Suprapubic skin (tissue), 4 donors: ENCODE measurements at places on chromosomes 7 and 10.

DNA sequence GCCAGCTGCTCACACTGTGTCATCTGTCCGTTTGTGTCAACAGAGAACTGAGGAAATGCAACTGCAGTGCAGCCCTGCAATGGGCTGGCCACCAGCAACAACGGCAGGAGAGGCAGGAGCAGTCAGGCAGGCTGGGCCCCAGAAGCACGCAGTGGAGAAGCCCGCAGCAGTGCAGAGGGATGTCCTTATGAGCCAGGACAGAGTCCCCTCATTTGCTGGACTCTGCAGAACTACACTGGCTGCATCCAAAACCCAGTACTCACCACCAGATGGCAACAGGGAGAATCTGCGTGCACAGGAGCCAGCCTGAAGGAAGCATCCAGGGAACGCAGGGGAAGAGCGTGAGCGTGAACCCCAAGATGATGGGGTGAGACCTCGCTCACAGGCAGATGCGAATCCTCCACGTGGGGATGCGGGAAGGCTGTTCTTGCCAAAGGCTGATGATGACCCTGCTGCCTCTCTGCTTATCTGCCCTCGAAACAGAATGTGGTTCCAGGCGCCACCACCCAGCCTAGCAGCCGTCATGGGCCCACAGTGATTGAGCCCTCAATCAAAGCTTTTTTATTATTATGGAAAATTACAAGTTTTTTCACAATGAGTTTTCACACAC lies 232.1 kb downstream of the PTPRN2 start:
- peak; percentile 24 for DNase-seq

DNA sequence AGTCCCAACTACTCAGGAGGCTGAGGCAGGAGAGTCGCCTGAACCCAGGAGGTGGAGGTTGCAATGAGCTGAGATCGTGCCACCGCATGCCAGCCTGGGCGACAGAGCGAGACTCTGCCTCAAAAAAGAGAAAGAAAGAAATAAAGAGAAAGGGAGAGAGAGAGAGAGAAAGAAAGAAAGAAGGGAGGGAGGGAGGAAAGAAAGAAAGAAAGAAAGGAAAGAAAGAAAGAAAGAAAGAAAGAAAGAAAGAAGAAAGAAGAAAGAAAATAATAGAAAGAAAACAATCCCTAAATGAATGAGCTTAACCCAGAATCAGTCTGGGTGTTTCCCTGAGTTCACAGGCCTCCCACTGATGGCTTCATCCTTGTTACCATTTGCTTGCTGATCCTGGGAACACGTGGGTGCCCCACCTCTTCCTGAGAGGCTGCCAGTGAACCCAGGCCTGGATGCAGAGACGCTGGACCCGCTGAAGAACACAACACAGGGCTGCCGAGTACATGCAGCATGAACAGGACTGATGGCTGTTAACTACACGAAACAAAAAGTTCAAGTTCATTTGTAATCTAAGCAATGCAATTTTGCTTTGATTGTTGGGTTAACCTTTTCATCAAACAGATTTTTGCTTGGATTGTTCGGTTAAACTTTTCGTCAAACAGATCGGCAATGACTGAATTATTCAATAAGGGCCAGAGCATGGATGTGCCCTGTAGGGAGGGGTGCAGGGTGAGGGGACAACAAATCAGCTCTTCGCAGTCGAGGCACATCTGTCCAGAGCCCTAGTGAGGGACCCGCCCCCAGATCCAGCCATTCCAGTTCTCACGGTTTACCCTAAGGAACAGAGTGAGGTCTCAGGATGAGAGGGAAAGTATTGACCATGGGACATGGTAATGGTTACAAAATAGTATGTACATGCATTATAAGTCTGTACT lies 11.5 kb downstream of the NPFFR1 start:
- no peak for DNase-seq

GRCh38 chr10:68135922-68136792 lies 26.9 kb downstream of the MYPN start:
- no peak for DNase-seq

DNA sequence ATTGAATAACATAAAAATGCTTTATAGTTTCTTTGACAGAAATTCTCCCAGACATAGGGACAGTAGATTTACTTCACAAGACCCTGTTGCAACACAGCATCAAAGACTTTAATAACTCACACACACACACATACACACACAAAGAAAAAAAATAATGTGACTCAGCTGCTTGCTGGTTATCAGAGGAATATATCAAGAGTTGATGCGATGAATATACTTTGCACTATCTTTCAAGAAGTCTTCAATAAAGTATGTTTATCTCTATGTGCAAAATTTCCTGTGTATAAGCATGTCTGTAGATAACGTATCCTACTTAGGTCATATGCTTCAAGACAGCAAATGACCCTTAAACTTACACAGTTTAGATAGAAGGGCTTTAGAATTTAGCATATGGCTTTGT lies 243.1 kb downstream of the ARL4A start:
- no peak for DNase-seq

DNA sequence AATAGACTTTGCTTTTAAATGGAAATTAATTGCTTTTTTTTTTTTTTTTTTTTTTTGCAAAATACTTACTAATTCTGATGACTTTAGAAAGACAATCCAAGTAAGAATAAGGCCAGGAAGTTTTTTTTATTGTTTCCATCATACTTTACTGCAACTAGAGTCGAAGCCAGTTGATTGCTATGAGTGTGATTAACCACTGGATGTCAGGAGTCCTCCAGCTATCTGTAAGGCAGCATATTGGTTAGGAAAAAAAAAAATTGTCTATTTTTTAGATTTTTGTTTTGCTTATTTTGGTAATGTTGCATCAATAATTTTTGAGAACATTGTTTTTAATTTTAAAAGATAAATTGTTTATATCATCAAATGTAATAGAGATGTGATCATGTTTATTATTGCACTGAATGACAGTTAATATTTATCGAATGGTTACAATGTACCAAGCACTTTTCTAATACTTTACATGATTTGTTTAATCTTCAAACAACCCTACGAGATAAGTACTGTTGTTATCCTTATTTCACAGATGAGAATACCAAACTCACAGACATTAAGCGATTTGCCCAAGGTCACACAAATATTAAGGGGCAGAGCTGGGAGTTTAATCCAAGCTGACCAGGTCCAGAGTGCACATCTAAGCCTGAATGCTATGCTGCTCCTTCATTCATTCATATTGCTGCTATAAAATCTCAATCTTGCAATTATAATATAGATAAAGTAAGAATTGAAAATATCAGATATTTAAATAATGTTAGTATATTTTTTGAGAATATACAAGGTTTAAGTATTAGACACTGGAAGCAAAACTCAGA lies 19.9 kb upstream of the LMOD2 start:
- DNase-seq = no peak

DNA sequence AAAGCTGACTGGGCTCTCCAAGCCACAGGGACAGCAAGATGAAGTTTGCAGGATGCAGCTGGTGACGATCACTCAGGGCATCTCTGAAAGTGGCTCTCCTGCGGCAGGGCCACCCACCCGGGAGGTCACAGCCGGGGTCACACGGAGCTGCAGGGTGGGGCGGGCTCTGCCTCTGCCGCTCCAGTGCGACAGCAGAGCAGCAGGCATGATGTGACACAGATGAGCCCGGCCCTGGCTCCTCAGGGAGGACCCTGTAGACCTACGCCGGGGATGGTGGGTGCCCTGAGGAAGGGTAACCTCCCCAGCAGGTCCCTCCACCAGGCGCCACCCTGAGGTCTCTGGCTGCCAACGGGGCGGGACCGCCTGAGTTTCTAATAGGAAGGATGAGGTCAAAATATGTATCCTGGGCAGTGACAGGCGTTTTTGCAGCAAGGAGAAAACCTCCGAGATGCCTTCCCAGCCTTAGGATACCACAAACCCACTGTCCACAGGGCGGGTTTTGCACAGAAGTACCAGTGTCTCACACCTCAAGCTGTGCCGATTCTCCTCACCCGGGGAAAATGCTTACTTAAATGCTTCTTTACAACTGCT lies 114.8 kb upstream of the DIP2C start:
- DNase-seq = no peak

DNA sequence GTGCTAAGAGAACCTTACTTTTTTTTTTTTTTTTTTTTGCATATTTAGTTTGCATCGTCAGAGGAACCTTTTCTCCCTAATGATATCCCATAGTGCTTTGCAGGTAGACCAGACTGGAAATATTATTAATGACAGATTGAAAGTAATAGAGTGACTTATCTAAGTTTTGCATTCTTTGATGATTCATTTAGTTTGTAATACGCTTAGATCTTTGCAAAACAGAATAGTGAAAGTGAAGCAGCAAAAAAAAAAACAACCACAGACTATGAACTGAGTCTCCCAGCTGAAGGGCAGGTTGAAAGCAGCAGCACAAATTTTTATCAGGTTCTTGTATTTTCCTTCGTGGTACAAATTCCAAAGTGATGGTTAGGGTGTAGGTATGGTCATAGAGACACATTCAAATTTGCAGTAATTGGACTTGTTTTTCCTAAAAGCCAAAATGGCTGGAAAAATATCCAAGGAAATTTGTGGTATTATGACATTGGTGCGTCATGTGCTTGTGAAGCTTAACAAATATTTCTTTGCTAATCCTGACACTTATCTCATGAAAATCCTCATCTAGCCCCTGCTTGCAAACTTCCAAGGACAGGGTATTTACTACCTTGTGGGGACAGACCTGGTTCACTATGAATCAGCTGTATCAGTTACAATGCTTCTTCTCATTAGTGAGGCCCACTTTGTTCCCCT lies 81.8 kb upstream of the CREB5 start:
- no peak for DNase-seq

DNA sequence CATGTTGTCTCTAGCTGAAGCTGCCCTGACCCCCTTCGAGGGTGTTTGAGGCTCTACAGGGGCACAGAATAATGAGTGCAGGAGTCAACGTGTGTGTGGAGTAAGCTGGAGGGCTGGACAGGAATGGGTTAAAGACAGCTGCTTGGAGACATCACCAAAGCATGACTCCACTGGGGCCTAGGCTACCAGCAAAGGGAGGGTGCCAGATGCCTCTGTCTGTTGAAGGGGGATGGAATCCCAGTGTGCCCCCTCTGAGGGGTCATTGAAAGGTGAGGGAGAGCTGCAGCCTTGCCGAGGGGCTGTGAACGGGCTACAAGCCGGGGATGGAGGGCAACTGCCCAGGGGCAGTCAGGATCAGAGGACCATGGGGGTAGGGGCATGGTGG lies 51.7 kb upstream of the PODXL start:
- DNase-seq = no peak

DNA sequence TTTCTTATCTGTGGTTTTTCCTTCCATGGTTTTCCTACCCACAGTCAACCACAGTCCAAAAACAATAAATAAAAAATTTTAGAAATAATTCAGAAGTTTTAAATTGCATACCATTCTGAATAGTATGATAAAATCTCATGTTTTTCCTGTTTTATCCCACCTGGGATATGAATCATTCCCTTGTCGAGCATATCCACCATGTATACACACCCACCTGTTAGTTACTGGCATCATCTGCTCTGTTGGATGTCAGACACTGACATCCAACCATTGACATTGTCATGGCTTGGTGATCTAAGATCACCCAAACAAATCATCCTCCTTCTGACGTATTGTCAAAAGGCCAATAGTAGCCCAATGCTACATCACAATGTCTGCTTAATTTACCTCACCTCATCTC lies 749.8 kb downstream of the TNS3 start:
- DNase-seq = no peak

DNA sequence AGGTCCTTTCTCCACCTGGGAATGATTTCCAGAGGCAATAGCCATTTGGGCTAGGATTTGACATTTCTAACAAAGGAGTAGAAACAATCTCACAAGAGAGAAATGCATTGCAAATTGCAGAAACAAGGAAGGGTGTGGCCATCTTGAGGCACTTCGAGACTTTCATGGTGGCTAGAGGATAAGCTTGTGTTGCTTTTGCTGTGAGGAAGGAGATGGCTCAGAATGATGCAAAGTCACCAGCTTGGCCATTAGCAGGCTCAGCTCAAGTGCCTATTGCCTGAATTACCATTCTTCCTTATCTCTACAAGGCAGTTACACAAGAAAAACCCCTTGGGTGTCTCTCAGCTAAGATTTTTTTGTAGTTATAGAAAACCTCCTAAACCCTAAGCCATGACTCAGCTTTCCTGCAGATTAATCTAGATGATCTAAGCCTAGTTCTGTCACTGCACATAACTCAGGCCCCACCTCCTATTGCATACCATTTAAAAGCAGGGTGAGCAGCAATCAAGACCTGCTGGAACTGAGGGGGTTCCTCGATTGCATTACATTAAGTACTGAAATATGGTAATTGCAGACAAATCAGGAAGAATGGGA lies 683.1 kb downstream of the NRG3 start:
- no peak for DNase-seq

GRCh38 chr7:32936689-32937088 lies 20.6 kb upstream of the FKBP9 start:
- DNase-seq = no peak

- peak; percentile 53 for DNase-seq
These were observed 215.7 kb downstream of the USP6NL start for GRCh38 chr10:11395581-11396310.

- DNase-seq = no peak
These were observed 1.2 kb downstream of the FGF8 start for GRCh38 chr10:101774589-101775272.

- no peak for DNase-seq
These were observed 72.0 kb downstream of the RNF216 start for GRCh38 chr7:5709347-5709950.

DNA sequence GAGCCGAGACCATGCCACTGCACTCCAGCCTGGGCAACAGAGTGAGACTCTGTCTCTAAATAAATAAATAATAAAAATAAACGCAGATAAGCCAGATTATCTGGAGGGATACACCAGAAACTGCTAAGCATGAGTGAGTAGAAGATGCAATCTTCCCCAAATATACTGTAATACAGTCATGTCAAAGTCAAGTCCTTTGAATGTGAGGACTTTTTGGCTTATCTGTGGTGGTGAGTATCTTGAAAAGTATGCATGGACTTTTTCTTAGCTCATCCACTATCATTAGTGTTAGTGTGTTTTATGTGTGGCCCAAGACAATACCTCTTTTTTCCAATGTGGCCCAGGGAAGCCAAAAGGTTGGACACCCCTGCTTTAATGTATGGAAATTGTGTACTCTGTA lies 44.7 kb upstream of the PITRM1 start:
- DNase-seq = no peak

DNA sequence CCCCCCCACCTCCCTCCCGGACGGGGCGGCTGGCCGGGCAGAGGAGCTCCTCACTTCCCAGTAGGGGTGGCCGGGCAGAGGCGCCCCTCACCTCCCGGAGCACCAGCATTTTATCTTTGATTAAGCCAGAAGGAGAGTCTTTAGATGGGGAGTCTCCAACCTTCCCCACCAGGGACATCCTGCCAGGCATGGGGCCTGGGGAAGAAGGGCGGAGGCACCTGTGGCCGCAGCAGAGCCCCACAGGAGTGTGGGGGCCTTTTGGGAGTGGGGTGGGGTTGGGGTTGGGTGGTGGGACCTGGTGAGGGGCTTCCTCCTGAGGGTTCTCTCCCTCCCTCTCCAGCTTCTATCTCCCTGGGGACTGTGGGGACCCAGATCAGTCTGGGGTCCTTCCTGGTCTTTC lies 18.2 kb downstream of the ZNF783 start:
- no peak for DNase-seq

- DNase-seq = no peak
These were observed 24.5 kb downstream of the SPOCK2 start for GRCh38 chr10:72063703-72064391.
